ENCODE measurements at places on chromosomes 2 and 18.

DNA sequence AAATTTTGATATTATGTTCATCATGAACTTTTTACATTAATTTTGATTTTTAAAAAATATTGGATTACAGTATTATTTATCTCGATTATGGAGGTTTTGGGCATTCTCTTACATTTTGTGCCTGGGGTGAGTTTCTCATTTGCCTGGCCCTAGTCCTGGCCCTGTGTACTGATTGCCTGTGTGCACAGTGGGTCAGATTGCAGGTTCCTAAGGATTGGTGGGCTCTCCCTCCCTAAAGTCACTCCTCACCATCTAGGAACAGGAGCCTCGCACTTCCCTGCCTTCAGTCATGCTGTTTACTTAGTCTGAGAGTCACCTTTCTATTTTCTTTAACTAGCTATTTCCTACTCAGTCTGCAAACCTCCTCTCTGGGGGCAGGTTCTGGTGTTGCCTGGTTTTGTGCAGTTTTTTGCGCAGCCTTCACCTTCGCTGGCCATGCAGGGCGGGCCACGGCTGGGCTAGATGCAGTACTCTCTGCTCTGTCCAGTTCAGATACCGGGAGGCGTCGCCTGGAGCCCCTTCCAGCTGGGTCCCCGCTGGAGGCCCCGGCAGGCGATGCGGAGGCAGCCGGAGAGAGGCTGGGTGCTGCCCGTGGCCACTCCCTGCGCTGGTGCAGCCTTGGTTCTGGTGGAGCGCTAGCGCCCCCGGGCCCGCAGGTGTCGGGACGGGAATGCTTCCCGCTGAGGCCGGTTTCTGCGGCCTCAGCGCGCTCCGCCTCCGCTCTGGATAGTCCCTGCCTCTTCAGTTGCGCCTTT lies 23.3 kb upstream of the MC5R start:
- no peak for DNase-seq

DNA sequence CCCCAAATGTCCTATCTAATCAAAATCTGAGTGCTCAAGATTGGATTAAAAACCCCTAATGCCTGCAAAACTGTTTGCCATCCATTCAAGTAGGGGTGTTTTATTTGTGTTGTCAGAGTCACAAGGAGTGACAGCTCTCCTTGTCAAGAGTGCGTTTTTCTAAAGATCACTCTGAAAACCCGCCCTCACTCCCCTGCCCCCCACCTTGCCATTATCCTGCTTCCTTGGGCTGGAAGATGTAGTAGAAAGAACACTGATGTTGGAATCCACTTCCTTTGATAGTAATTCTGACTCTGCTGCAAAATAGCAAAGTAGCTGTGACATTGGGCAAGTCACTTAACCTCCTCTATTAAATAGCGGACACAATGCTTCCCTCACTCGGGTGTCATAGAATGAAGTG lies 155.6 kb downstream of the TSN start:
- DNase-seq = no peak

DNA sequence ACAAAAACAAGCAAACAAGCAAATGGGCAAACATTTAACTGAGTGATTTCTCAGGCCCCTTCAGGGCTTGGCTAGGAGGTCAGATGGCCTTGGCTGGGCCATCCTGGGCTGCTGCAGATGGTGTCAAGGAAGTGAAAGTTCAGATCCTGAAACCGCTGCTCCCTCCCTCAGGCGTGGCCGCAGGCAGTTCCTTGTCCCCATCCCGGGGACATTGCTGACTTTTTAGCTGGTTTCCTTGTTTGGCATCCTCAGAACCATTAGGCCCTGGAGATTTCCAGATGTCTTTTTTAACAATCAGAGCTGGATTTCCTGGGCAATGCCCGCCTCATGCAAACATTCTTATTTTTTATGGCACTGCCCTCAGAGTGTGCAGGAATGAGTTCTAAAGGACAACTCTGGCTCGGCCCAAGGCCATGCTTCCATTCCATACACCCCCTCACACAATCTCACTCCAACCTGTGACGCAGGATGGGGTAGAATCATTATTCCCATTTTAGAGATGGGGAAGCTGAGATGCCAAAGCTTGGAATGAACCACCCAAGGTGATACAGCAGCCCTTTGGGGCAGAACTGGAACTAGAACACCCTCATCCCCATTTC lies 86.1 kb upstream of the ZCCHC2 start:
- DNase-seq = no peak

DNA sequence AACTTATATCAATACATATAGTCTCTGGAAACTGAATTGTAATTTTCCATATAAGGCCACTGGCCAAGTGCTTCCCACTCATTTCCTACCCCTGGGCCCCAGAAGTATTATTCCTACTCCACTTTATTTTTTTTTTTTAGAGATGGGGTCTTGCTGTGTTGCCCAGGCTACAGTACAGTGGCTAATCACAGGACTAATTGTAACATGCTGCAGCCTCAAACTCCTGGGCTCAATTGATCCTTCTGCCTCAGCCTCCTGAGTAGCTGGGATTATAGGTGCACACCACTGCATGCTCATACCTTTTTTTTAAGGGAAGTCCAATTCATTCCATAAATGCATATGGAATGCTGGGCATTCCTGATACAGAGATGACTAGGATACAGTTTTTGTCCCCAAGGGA lies 6.4 kb upstream of the CNNM4 start:
- DNase-seq = no peak

DNA sequence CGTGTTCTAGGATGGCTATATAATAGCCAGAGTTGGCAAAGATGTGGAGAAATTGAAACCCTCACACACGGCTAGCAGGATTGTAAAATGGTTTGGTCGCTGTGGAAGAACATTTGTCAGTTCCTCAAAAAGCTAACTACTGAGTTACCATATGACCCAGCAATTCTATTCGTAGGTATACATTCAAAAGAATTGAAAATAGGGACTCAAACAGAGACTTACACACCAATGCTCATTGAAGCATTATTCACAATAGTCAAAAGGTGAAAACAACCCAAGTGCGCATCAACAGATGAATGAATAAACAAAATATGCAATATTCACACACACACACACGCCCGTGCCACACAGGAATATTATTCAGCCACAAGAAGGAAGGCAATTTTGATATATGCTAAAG lies 98.7 kb downstream of the PLA2R1 start:
- no peak for DNase-seq

DNA sequence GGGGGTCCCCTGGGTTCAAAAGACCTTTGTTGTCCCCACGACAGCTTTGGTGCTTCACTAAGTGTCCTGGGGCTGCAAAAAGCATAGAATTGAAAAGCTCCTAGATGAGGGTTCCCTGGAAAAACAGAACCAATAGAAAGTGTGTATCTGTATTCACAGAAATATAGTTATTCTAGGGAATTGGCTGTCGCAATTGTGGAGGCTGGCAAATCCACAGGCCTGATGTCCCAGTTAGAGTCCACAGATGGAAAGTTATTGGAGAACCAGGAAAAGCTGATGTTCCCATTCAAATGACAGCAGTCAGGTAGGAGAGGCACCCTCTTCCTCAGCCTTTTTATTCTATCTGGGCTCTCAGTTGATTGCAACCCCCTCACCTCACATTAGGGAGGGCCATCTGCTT lies 65.5 kb downstream of the LONRF2 start:
- DNase-seq = no peak

DNA sequence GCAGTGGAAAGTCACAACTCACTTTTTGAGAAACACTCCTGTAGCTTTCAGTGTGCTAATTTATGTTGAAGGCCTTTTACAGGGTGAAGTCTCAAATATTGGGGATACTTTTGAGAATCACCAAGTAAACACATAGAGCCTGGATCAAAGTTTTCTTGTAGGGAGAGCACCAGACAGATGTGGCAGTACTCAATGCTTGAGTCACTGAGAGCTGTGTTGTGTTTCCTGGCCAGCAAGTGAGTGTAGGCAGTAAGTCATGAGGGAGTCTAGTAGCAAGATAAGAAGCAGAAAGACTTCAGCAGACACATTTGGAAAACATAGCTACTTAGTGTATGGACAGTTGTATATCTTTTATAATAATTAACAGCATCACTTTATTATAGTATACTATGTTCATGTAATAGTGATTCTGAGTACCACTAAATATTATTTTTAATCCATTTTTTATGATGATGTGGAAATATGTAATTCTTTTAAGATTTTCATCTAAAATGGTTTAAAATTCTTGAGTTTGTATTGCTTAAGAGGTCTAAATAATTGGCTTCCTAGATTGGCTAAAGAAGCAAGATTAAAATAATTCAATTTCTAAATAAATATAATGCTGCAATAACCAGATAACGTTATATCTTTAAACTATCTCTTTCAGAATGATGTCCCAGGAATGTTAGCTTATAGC lies 12.8 kb downstream of the PSMD1 start:
- DNase-seq = no peak

GRCh38 chr2:110751642-110752041 lies 19.3 kb downstream of the ACOXL start:
- no peak for DNase-seq

DNA sequence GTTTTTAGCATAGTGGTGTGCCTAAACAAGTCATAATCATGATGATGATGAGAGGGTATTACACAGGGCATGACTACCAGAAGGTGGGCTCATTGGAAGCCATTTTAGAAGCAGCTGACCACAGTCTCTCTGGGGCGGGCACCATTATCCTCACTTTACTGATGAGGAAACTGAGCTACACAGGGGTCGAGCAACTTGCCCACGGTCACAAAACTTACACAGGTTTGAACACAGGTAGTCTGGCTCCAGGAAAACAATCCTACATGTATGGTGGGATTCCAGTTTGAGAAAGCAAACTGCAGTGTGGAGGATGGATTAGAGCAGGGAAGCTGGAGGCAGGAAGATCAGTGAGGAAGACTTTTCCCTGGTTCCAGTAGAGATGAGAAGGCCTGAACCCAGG lies 6.2 kb downstream of the RHOB start:
- DNase-seq = no peak

GRCh38 chr18:54217624-54218023 lies 6.8 kb downstream of the MBD2 start:
- no peak for DNase-seq

GRCh38 chr2:1802469-1803216 lies 58.3 kb upstream of the PXDN start:
- no peak for DNase-seq

GRCh38 chr18:1394966-1395365 lies 490.3 kb downstream of the ADCYAP1 start:
- no peak for DNase-seq

DNA sequence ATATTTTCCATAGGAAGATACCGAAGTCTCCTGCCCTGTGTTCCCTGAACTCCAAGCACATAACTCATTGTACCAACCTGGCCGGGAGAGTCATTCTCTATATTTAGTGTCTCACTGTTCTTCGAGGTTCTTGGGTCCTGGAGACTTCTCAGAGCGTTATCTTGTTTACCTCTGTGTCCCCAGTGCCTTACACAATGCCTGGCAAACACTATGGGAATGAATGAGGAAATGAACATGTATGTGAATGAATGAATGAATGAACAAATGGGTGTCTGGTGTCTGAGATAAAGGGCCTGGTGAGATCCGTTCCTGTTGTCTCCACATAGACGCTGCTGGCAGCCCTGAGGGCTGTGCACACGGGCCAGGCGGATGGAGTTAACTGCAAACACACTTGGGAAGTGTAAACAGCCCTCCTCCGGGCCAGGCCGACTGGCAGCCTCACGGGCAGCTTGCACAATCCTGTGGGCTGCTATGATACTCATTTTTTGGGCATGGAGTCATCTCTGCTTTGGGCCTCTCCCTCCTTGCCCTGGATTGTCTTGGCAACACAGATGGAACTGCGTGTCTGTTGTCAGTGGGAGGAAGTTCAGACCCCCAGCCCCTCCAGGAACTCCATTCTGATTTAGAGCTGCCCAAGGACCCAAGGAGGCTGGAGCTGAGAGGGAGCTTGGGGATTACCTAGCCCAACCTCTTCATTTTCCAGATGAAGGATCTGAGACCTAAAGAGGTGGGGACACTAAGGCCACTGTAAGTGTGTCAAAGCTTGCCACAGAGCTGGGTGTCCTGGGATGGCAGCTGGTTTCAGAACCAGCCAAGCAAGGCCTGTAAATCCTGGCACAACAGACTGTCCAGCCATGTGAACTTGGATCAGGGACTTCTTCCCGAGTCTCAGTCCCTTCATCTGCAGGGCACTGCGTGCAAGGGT lies 124.4 kb downstream of the INHBB start:
- no peak for DNase-seq

DNA sequence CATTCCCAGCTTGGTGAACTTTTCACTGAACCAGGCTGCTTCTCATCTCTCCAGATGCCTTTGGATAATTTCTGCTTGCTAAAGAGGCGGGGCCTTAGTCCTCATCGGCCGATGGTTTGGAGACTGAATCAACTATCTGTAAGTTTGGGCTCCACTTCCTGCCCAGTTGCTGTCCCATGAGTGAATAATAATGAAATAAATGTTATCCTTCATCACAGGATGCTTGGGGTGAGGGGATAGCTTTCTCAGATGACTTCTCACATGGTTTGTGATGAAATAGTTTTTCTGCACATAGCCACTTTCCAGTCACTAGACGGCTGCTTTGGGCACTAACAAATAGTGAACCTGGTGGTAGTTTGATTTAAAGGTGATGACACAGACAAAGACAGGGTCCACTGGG lies 376.6 kb upstream of the TRIB2 start:
- DNase-seq = no peak

DNA sequence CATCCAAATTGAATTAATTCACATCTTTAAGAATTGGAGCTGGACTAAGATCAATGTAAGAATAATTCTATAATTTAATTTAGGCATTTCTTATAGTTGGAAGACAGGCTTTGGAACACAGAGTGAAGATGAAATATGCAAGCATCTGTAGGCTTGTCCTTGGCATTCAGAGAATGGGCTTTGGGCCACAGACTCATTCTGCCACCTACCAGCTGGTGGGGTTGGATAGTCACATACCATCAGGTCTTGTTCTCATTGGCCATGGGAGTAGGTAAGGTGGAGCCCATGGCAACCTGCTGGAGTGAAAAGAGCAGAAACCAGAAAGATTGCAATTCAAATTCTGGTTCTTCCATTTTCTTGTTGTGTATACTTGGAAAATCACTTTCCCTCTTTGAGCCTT lies 300.3 kb downstream of the CYRIA start:
- no peak for DNase-seq

DNA sequence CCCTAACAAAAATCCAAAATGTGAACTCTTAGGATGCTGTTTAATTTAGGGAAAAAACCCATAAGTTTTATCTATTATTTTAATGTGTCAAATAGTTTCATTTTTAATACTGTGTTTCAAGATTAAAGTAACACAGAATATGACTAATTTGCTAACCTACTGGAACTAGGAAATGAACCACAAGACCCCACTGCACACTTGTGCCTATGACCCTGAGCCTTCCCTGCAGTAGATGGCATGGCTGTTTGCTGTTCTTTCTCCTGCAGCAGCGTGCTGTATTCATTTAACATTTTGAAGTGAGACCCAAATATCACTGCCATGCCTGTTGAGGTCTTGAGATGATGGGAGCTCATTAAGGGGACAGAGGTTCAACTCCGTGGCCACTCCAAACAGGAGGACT lies 565.2 kb upstream of the NRP2 start:
- DNase-seq = no peak

GRCh38 chr18:7390731-7391492 lies 160.0 kb downstream of the LRRC30 start:
- no peak for DNase-seq

DNA sequence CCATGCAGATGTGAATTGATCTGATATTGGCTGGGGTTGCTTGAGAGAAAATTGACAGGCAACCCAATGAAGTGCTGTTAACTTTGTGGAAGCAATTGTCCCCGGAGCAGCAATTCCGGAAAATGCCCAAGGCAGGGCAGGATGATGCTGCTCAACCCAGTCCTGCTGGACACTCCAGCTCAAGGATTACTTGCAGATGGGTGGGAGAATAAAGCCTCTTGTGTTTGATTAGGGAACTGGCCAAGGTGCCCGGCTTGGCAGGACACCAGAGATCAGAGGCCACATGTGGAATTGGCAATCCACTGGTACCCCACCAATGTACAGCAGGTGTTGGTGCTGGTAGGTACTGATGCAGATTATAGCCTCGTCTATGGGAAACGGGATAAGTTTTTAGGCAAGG lies 12.3 kb upstream of the C2orf42 start:
- no peak for DNase-seq
